ENCODE measurements at places on chromosomes 5 and 9.

GRCh38 chr9:35683323-35683722 lies 6.4 kb downstream of the TPM2 start:
- DNase-seq, result no peak

DNA sequence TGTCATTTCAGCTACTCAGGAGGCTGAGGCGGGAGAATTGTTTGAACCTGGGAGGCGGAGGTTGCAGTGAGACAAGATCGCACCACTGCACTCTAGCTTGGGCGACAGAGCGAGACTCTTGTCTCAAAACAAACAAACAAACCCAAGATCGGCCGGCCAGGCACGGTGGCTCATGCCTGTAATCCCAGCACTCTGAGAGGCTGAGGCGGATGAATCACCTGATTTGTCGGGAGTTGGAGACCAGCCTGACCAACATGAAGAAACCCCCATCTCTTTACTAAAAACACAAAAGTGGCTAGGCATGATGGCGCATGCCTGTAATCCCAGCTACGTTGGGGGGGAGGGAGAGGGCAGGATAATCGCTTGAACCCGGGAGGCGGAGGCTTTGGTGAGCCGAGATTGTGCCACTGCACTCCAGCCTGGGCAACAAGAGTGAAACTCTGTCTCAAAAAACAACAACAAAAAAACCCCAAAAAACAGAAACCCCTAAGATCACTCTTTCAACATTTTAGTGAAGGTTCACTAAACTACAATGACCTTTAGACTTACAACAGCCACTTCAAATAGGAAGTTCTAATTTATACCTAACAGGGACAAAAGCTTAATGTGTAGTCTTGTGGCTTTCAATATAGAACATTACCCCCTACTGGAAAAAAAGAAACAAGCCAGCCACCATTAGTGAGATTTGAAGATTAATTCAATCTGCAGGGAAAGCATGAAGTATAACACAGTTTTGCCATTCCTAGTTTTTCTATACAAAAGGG lies 7.0 kb downstream of the HSPA9 start:
- DNase-seq, result no peak

DNA sequence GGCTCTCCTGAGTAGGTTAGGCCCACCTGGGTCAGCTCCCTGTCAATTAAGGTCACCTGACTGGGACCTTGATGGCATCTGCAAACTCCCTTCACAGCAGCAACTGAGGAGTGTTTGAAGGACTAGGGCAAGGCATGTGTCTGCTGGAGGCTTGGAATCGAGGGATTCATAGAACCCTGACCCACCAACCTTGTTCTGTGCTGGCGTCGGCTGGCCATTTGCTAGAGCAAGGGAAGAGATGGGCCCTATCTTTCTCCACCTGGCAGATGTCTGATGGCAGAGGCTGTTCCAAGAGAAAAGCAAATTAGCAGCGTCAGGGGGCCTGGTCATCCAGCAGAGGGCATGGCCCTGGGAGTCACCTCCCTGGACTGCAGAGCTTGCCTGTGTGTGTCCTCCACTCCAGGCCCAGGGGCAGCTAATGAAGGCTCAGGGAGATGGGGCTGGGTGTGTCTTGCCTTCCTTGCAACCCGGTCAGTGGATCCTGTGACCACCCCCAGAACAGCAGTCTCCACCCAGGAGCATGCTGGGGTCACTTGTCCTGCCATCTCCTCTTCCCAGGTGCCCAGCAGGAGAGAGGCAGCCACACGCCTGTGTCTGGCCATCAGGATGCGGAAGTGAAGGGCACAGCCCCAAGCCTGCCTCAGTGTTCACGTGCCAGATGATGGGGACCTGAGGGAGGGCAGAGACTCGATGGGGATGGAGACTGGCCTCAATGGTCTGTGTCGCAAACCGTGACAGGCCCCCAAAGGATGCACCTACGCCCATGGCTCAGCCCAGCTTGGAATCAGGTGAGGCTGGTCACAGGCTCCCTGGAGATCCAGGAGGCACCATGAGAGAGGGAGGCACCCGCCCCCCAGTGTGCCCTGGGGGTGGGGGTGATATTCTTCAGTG lies 53.9 kb downstream of the BARX1 start:
- peak; percentile 7 for DNase-seq

DNA sequence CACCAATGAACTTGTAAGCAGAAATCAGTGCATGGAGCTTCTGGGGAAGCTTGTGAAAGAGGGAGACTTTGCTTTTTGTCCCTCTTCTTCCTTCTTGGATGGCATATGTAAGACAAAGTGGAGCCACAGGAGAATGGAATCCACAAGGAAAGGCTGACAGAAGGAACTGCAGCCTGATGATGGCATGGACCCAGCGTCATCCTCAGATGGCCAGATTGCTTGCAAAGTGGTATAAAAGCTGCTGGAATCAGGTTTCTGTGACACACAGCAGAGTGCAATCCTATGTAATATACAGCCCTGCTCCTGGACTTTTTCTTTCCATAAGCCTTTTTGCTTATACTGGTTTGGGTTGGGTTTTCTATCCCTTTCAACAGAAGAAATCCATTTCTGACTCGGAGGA lies 31.4 kb upstream of the SPARC start:
- DNase-seq, result no peak

- no peak for DNase-seq
Observed at GRCh38 chr5:9239071-9239470, 306.8 kb downstream of the SEMA5A start.

GRCh38 chr5:167743695-167744464 lies 547.6 kb upstream of the WWC1 start:
- DNase-seq, result no peak

GRCh38 chr5:170627271-170627670 lies 123.5 kb downstream of the KCNIP1 start:
- DNase-seq, result no peak

DNA sequence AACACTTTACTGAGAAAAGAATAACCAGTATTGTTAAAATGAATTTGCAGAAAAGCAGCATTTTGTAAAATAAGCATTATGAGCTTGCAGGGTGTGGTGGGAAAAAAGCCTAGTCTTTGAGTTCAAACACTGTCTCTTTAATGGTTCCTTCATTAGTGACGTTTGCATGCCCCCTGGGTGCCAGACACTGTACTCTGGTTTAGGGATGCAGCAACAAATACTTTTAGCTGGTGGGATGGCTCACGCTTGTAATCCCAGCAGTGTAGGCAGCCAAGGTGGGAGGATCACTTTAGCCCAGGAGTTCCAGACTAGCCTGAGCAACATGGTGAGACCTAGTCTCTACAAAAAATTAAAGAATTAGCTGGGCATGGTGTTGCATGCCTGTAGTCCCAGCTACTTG lies 62.3 kb downstream of the MAST4 start:
- DNase-seq, result no peak

GRCh38 chr5:150263801-150264621 lies 25.6 kb downstream of the CAMK2A start:
- DNase-seq, result no peak

GRCh38 chr9:22206833-22207232 lies 197.7 kb upstream of the CDKN2B start:
- DNase-seq, result no peak

- DNase-seq, result no peak
Observed at GRCh38 chr9:101639785-101640665, 45.3 kb upstream of the PPP3R2 start.

GRCh38 chr5:9713959-9714586 lies 83.9 kb upstream of the TAS2R1 start:
- DNase-seq, result no peak

DNA sequence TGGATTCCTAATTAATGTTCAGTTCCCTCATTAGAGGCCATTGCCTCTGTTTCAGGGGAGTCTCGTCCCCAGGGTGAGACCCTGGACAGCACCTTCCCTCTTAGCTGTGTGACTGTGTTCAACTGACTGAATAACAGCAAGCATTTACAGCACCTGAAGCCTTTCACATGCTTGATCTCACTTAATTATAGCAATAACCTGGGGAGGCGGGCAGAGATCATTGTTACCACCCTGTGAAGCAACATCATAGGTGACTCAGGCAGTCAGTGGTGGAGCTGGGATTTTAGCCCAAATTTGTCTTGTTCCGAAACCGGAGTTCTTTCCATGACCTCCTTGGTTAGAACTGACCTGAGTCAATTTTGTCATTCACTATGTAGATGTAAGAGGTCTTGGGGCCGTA lies 105.2 kb upstream of the RAD23B start:
- no peak for DNase-seq

DNA sequence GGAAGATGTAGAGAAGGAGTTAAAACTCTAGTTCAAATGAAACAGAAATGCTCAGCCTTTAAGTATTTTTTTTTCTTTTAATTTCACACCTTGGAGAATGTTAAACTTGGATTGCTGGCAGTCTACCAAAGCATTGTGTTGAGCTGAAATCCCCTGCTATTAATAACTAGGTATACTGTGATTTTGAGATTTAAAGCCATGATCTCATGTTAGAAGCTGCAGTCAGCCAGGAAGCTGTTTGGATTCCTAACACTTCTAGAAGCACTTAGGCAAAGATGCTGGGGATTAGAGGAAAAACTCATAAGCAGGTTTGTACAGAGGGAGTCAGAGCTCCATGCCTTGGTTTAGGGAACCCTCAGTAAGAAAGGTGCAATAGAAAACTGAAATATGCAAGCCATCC lies 141.4 kb downstream of the KIF4B start:
- DNase-seq, result no peak

DNA sequence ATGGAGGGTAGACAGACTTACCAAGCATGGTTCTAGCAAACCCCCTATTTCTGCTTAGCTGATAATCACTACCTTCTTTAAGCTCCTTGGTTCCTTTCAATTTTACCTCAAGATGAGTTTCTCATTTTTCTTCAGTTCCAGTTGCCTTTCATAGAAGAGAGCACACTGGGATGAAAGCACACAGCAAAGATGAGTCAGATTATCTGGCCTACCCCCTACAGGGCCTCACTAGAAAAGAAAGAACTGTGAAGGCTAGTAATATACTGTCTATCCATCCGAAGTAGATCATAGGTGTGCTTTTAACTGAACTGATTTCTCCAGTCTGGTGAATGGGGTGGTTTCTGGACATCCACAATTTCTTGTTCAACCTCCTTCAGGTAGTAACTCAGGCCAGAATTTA lies 122.5 kb downstream of the TRPM3 start:
- DNase-seq, result no peak

DNA sequence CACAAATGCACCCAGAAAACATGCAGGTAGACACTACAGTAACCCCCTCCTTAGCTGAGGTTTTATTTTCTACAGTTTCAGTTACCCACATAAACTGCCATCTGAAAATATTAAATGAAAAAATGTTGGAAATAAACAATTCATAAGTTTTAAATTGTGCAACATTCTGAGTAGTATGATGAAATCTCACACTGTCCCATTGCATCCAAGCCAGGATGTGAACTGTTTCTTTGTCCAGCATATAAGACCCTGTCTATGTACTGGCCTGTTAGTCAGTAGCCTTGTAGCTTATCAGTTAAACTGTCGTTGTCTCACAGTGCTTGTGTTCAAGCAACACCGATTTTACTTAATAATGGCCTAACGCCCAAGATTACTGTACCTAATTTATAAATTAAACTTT lies 630.5 kb downstream of the ANXA1 start:
- DNase-seq, result no peak

DNA sequence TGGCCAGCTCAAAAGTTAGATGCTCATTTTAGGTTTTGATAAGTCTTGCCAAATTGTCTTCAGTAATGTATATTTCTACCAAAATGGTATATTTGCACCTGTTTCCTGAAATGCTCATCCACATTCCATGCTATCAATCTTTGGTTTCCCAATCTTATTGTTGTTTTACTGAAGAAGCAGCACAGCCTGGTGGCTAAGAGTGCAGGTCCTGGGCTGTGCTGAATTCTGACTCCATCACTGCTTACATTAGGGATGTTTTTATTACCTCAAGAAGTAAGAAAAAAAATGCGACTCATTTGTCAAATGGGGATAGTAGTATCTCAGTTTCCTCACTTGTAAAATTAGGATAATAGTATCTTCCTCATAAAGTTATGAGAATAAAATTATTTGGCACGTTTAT lies 13.6 kb upstream of the S100Z start:
- DNase-seq, result no peak

- DNase-seq, result no peak
Observed at GRCh38 chr9:123571240-123571639, 215.2 kb downstream of the CRB2 start.

GRCh38 chr5:148559461-148559860 lies 94.9 kb downstream of the HTR4 start:
- no peak for DNase-seq

DNA sequence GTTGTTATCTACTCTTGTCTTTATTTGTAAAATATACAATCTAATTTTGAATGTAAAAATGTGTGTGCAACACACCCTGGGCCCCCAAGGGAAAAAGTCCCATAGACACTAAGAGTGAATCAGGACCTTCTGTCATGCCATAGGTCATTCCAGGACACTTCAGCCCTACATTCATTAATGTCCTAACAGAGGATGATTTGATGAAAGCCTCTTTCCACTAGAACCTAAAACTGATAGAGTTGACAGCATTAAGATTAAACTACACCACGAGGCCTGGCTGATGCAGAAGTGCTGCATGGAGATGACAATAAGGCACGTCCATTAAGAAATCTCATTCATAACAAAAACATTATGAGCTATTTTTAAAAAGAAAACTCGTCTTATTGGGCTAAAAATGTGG lies 46.2 kb downstream of the FRMD3 start:
- no peak for DNase-seq

DNA sequence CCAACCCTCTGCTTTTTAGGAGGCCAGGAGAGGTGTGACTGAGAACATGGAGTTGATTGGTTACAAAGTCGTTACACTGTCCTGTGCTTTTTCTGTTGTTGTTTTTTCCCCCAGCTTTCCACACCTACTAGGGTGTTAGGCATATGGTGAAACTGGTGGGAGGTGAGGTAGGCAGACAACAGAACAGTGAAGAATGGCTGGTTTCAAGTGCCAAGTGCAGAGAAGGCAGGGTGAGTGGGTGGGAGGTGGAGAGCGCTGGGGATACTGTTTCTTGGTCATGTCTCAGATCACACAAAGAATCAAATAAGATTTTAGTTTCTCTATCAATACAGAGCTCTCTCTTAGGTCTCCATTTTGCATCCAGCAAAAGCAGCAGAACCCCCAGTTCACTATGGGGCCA lies 2.2 kb upstream of the SPTAN1 start:
- DNase-seq, result no peak

DNA sequence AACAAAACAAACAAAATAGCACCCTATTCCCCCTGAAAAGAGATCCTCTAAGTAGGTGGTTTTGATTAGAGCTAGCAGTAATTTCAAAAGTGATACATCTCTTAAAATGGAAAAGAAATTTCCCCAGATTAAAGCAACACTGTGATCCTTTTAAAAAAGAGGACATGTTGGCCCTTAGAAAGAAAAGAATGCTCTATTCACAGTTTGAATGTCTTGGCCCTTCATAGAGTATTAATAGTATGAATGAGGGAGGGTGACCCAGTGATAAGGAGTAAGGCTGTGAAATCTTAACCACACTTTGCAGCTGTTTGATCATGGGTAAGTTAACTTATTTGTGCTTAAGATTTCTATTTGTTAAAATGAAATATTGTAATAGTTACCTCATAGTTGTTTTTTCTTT lies 467.7 kb upstream of the MEF2C start:
- no peak for DNase-seq

Measured in left ventricle myocardium inferior (tissue), 1 donor.